Bronchial epithelial cell (primary cell): ENCODE measurements at places on chromosomes 5 and 9. TPM values are rescaled to one million over a fixed set of nuclear protein-coding genes. Genes with fewer than 3 reads are reported as not detected.

- peak; percentile 57 for DNase-seq
Measured at GRCh38 chr9:71681708-71682272, 86.5 kb downstream of the CEMIP2 start.

DNA sequence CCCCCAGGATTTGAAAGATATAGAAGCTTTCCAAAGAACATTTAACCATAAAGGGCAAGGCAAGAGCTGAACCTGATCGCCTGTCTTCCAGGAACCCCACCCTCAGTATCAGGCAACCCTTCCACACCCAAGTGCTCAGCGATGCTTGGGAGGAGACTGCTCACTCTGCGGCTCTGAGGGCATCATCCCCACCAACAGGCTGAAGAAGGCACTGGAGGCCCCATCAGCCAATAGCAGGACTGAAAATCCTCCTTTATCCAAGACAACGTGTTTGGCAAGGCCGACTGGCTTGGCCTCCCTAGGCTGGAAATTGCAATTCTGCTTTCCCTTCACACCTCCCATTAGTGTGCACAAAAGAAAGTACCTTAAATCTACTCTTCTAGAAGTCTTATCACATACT, 1.4 kb upstream of the PPP2CA start:
- peak; percentile 43 for DNase-seq

DNA sequence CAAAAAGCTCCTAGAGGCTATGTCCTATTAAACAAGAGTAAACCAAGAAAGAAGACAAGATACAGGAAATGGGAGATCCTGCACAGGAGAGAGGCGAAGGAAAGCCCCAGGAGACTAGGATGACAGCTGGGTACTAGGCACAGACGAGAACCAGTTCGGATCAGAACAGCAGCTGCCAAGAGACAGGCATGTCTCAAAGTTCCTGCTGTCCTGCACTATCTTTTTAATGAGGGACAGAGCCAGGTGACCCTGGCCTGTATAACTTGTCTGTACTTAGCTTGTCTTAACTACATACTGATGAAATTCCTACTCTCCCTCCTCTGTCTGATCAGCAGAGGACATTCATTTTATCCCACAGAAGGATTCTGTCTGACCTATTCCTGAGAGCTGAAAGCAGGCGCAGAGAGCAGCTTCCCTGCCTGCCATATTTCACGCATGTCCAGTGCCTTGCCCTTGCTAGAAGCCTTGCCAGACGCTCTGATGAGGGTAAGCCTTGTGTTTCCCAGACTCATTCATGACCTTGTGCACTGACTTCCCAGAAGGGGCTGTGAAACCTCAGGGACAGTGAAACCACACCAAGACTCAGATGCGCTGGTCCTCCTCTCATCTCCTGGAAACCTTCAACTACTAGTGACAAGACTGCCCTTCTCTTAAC, 24.7 kb downstream of the TSC1 start:
- DNase-seq = no peak

DNA sequence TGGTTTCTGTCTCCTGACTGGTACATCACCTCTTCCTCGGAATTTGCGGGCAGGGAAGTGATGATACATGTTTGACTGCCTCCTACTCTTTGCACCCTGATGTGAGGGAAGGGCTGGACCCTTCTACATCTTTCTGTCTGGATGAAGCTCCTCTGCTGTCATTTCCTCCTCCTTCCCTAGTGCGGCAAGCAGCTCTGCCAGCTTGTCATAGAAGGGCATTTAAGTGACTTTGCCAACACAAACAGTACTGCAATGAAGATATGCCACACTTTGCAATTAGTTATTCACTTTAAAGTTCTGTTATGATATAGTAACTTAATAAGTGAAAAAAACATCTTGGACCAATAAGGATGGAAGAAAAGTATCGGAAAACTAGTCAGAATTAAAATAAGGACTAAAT, 48.5 kb upstream of the ABL1 start:
- no peak for DNase-seq

The IL9 gene
- not detected in 2 replicates for total RNA-seq

The CEL gene
- 0.53 and 1.3 TPM in 2 replicates for total RNA-seq

DNA sequence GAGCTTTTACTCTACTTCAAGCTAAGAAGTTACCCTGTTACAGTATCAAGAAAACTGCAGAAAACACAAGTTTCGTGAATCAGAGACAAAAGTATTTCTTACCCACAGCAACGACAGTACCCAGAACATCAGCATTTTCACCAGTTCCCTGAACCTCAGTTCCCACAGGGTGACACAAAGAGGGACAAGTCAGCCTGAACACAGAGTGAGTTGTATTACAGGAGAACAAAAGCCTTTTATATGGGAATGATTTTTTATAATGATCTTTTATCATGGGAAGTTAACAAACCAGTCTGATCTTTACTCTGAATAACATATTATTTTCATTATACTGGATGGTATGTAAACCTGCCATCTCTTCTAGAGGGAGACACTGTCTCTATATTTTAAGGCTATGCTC, 139.0 kb upstream of the ITGA1 start:
- no peak for DNase-seq

GRCh38 chr5:172690258-172691075, 49.4 kb downstream of the NEURL1B start:
- DNase-seq = no peak

GRCh38 chr9:107218829-107219485, 64.1 kb upstream of the RAD23B start:
- DNase-seq = no peak

DNA sequence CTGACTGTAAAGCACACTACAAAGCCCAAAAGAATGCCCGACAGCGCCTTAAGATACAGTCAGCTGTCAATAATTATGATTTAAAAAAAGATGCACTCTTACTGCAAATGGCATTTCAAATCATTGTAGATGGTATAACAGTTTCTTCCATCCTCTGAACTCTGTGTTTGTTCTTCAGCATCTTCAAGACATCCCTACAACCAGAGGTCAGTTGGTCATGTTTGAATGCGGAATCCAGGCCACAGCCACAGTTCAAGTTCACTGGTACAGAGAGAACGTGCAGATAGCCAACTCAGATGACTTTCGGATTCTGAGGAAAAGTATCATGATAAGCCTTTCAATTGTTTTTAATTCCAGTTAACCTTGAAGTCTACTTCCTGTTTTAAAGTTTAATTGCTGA, 8.7 kb upstream of the MYOT start:
- DNase-seq = no peak

GRCh38 chr5:143181173-143181572, 222.3 kb downstream of the NR3C1 start:
- no peak for DNase-seq

DNA sequence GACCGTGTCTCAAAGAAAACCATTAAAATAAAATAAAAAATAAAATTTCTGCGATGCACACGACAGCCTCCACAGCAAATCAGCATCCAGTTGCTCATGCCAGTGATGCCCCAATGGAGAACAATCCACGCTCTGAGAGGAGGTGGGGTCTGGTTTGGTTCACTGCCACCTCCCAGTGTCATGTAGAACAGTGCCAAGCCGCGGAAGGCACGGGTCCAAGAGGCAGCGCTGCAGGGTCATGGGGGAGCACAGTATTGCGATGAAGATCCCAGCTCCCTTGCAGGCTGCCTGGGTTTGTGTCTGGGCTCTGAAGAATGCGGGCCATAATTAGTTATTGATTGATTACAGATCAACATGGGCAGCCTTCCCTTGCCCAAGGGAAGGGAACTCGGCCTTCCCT, 6.1 kb upstream of the CACFD1 start:
- DNase-seq = no peak

The CD74 gene
- 1.1 and 3.8 TPM in 2 replicates for total RNA-seq

GRCh38 chr5:148060881-148061280, 2.9 kb upstream of the SPINK5 start:
- DNase-seq = peak; percentile 76

- peak; percentile 34 for DNase-seq
Measured at GRCh38 chr5:59354811-59355210, 538.7 kb downstream of the PDE4D start.

- DNase-seq = no peak
Measured at GRCh38 chr9:100167915-100168654, 69.0 kb downstream of the INVS start.

GRCh38 chr5:88226881-88227450, 41.7 kb downstream of the TMEM161B start:
- DNase-seq = no peak

The TEX48 gene
- not detected in 2 replicates for total RNA-seq

The MSMP gene
- not detected in 2 replicates for total RNA-seq

DNA sequence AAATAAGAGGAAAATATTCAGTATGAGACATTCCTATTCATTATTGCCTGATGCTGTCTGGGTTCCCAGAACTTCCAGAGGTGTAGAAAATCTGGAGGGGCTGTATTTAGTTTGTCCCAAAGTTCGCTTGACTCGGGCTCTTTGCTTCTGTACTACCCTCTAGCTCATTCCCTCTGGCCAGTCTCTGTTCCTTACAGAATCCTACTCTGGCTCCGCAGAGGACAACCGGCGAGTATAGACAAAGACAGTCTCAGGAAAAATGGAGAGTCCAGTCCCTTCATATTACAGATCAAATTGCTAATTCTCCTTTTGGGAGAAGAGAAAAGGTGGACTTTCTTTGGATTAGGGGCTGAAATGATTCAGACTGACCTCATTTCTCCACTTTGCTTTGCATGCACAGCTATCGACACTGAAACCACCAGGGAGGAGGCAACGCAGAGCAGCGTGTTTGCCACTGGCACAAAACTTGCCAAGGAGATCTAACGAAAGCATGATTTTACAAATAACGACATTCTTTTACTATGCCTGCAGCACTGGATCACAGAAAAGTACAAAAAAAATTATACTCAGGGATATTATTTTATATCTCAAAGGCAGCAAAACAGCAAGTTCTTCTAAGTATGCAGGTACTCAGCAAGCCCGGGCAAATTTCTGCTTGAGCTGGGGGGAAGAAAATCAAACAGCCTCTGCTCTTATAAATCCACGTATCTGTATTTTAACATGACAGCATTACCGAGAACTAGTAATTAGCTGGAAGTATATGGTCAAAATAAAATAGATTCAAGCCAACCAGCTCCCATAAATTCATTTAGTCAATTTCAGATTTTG, 279.7 kb downstream of the NPR3 start:
- DNase-seq = peak; percentile 80

DNA sequence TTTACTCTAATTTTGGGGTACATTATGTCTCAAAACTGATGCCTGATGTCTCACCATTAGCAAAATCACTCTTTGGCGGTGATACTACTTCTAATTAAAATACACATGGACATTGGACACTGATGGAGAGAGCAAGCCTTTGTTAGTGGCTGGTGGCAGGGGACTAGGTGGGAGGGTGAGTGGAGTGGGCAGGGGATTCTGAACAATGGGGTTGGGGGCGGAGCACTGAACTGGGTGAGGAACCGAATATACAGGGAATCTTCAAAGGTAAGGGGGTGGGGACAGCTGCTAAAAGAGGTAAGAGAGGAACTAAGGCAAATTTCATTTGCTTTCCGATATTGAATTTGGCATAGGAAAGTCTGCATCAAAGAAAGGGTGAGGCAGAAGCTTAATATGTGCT, 88.8 kb downstream of the CARTPT start:
- DNase-seq = no peak
